Cortex of kidney (tissue), 1 donor: ENCODE measurements at places on chromosomes 4 and X.

DNA sequence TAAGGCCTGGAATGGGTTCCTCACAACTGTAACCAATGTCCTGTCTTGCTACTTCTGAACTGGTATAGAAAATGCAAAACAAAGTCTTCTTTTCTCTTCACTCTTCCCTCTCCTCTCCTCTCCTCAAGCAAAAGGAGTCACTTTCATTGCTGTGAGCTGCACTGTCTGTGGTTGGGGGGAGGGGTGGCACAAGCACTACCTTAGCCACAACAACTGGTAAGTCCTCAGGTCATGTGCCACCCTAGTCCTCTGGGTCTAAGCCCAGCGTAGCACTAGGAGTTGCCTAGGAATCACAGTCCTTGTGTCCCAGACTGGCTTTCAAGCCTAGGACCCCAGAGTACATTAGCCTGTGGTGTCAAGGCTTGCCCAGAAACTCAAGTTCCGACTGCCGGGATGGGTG is 859.3 kb upstream of the AMOT start:
- no peak for DNase-seq

GRCh38 chrX:123713434-123713833 is 19.4 kb downstream of the THOC2 start:
- no peak for DNase-seq

DNA sequence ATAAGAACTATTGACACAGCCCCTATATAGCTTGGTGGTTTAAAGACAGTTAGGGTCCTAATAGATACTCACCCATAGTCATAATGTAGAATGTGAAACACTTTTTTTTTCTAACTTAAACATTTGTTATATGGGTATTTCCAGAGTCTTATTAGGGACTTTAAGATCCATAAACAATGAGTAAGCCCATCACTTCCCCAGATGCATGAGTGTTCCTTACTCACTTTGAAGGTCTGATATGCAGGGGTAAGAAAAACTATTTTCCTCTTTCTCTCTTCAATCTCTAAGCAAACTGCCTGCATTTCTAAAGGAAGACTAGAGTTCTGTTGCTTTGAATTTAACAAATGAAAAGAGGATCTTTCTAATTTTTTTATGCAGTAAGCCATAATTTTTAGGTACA is 443.6 kb upstream of the PITX2 start:
- DNase-seq, result no peak

DNA sequence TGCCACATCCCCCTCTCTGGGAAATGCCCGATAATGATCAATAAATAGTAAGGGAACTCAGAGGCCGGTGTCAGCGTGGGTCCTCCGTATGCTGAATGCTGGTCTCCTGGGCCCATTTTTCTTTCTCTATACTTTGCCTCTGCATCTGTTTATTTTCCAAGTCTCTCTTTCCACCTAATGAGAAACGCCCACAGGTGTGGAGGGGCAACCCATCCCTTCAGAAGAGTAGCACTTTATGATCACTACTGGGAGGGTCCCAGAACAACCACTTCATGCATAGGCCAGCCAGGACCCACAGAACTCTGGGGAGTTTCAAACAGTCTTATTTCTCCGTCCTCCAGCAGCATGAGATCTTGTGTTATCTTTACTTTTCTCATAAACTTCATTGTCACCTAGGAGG is 100.1 kb downstream of the CEP44 start:
- no peak for DNase-seq

- no peak for DNase-seq
These were observed 39.4 kb downstream of the STIM2 start for GRCh38 chr4:26899991-26900390.

- no peak for DNase-seq
These were observed 139.1 kb upstream of the ZIC3 start for GRCh38 chrX:137426695-137427425.

DNA sequence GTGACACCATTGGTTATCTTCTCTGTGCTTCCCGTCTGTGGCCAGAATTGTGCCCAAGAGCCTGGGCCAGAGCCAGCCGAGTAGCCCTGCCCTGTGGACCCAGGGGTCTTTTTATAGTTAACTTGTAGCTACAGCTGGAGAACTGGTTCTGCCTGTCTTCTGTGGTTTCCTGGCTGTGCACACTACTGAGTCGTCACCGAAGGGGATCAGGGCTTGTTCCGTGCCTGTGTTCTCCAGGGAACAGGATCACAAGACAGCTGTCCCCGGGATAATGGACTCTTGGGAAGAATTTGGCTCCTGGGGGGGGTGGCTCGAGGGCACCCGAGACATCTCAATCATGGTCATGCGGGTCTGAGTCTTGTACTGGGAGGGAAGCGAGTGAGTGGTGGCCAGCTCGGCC is 22.1 kb upstream of the OPN1LW start:
- no peak for DNase-seq

DNA sequence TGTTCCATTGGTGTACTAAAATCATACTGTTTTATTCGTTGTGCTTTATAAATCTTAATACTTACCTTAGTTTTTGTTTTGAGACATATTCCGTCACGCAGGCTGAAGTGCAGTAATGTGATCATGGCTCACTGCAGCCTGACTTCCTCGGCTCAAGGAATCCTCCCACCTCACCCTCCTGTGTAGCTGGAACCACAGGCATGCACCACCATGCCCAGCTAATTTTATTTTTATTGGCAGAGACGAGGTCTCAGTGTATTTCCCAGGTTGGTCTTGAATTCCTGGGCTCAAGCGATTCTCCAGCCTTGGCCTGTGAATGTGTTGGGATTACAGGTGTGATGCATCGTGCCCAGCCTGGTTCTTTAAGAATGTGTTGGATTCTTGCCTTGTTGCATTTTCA is 24.4 kb upstream of the DCK start:
- no peak for DNase-seq

DNA sequence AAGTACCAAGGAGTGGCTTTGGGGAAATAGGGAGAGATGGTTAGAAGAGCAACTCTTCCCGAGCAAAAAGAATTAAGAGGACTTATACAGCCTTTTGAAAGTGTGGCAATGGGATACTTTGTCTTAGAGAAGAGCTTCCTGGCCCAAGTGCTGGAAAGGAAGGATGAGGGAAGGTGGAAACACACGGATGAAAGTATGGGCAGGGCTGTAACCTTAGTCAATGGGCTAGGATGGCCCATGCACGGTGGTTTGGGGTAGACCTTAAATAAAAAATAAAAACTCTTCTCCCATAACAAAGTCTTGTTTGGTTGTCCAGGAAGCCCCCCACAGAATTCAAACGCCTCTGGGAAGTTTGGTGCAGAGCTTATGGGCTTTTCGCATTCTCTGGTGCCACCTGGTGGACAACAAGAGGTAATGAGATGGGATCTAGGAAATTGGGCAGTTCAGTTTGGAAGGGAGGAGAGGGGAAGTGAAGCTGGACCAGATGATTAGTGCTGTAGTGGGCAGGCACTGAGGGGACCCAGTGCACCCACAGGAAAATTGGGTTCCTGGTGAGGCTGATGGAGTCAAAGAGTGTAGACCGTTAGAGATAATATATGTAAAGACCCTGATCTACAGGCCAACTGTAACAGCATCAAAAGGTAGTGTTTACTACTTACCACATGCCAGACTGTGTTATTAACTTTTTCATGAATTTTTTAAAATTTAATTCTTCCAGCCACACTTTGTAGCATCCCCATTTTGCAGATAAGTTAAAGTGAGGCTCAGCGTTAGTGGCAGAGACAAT is 13.8 kb upstream of the ENOX2 start:
- DNase-seq, result no peak

DNA sequence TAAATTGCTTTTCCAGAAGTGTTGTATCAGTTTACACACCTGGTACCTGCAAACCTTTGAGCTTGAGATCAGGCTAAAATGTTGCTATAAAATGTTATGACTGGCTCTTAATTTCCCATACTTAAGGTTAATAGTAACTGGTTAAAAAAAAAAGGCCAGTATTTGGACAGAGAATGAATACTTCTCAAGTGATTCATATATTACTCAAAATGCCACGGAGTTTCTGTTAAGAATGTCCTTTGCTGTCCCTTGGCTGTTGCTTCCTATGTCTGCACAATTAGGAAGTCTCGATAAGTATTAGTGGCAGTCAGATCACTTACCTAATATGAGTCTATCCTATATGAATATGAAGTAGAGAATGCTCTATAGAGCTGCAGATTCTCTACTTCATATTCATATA is 232.2 kb upstream of the IGFBP7 start:
- no peak for DNase-seq

DNA sequence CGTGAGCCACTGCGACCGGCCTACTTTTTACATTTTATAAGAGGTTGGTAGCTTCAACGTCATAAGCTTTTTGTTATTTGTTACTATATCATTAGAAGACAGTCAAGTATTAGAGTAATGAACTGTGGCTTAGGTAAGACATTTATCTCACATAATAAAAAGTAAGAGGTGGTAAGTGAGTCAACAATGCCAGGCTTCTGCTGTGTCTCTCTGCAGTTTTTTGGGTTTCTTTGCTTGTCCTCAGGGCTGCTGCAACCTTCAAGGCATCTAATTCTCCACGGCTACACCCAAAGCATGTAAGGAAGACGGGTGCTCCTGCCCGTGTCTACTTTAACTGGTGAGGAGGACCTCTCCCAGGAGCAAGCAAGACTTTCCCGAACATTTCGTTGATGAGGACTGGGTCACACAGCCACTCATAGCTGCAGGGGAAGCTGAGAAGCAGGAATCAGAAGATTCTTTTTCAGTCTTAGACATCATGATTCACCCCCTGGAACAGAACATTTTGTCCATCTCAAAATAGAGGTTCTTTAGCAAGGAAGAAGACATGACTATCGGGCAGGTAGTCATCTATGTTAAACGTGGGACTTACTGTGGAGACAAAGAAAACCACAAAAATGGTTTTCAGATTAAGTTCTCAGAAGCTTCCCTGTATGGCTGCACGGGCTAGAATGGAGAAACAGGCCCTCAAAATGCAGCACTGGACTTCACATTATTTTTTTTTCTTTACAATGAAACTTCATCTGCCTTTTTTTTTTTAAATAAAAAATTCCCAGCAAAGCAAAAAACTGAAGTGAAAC is 13.0 kb upstream of the RHOH start:
- no peak for DNase-seq

DNA sequence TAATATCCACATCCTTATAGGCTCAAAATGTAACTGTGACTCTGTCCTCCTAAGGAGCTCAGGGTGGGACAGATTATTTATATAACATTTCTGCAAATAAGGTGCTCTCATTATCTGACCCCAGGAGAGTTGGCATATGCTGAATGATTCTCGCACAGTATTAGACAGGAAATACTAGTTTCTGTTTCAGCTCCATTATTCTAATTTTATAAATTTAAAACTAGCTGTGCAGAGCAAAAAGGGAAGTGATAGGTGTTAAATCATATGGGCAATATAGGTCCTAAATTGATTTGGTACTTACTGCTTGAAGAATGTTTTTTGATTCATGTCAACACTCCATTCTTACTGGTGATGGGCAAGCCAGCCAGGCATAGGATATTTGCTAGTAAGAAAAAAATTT is 141.5 kb downstream of the GLRA2 start:
- DNase-seq, result no peak

GRCh38 chr4:158444621-158445020 is 77.1 kb upstream of the RXFP1 start:
- DNase-seq, result no peak

GRCh38 chrX:72121383-72121782 is 10.3 kb downstream of the RTL5 start:
- no peak for DNase-seq

DNA sequence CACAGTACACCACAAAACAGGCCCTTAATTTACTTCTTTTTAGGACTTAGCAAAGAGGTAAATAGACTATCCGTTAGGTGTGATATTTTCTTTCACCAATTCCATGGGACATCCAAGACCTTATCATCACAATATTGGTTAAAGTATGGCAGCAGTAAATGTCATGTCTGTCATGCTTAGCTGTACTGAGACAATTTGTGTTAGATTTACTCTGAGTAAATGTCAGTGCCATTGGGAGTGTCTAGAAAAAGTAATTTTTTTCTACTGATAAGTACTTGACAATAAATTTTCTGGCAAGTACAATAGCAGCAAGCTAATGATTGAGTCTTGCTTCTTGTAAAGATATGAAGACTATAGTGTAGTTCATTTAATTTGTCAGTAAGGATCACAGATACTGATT is 756.1 kb downstream of the FAM133A start:
- no peak for DNase-seq

GRCh38 chr4:139410312-139410711 is 43.6 kb upstream of the RAB33B start:
- no peak for DNase-seq
